ENCODE measurements at places on chromosomes 7 and 10. TPM values are rescaled to one million over a fixed set of nuclear protein-coding genes. Genes with fewer than 3 reads are reported as not detected.

DNA sequence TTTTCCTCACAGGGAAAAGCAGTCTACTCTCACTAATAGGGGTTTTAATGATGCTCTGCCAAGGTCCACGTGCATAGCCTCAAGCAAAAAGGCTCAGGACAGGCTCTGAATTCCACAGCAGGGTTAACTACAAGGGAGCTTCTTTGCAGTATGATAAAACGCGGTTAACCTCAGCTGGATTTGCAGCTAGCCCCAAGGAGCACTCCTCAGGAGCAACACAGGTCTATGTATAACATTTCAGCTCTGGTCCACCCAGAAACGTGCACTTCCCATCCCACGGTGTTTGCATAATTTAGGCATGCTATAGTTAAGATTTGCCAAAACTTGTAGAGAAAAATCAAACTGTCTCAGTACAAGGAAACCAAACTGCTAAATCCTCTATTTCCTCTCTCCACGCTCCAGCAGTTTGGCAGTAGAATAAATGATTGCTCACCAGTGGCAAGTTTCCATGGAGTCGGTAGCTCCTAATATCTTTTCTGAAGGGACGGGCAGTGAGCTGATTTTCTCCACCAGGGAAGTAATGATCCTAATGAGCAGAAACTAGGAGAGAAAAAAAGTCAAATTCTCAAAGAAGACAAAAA, 13.1 kb upstream of the ASB4 start:
- DNase-seq = no peak

- no peak for DNase-seq
These were observed 6.7 kb downstream of the TES start for GRCh38 chr7:116216956-116217571.

GRCh38 chr7:4177001-4177400, 505.1 kb upstream of the FOXK1 start:
- DNase-seq = peak; percentile 46

The ASCC1 gene
- 18.4 TPM for total RNA-seq

DNA sequence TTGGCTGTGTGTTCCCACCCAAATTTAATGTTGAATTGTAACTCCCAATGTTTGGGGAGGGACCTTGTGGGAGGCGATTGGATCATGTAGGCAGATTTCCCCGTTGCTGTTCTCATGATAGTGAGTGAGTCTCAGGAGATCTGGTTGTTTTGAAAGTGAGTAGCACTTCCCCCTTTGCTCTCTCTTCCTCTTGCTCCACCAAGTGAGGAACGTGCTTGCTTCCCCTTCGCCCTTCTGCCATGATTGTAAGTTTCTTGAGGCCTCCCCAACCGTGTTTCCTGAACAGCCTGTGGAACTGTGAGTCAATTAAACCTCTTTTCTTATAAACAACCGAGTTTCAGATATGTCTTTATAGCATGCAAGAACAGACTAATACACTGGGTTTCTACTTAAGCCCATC, 176.3 kb downstream of the CDK14 start:
- no peak for DNase-seq

GRCh38 chr10:122182308-122182707, 88.8 kb upstream of the BTBD16 start:
- no peak for DNase-seq

GRCh38 chr10:125190946-125191345, 30.6 kb upstream of the CTBP2 start:
- peak; percentile 60 for DNase-seq

GRCh38 chr7:18894155-18894554, 223.3 kb downstream of the TWIST1 start:
- no peak for DNase-seq

The TFEC gene
- total RNA-seq = 0.34 TPM

DNA sequence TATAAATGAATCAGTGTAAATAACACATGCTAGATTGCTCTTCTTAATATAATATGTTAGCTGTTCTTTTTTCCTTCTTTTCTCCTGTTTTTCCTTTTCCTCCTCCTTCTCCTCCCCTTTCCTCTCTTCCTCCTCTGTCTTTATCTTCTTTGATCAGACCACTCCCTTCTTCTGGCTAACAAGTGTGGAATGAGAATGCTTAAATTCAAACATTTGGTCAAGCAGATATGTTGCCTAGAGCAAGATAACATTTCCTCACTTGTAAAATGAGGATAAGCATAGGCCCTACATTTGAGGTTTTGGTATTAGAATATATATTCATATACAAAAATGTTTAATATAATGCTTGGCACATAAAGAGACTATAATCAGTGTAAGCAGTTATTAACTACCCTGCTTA, 299.1 kb downstream of the PCDH15 start:
- DNase-seq = no peak

DNA sequence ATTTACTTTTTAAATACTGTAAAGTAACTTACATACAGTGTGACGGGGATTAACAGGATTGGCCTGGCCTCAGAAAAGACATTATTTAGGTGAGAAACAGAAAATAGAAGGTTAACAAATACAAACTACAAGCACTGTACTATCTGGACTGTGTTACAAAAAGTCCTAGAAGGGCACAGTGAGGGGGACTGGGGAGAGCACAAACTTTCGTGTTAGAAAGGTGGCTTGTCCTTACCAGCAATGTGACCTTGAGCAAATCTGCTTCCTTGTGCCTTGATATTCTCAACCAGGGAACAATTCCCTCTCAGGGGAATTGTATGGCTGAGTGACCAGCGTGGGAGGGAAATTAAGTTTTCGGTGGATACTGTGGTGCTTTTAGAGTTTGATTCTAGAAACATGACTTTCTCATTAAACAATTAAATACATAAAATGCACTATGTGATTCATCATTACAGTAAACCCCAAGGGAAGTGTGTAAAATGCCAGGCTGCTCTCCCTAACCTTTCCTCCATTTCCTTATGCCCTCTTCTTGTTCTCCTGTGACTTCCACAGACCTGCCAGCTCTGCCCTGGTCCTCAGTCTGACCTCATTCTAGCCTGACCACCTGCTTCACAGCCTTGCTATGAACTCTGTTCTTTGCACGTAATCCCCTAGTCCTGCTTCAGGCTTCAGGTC, 57.7 kb downstream of the OSBPL3 start:
- DNase-seq = no peak

The INA gene
- 1.2 TPM for total RNA-seq

DNA sequence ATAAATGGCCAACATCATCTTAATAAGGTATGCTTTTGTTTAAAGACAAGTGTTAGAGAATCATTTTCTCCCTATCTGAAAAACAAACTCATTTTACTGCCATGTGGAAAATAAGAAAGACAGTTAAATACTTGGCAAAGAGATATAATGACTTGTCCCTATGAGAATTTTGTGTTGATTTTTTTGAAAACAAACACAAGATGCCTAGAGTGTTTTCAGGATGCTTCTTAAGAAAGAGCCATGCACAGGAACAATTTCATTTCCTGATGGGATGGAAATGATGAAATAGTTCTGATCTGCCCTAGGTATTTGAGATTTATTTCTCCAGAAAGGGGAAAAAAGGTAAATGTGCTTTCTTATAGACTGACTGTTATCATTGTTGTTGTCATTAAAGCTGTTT, 237.5 kb upstream of the GNAI1 start:
- DNase-seq = no peak

The NOS3 gene
- 4.0 TPM for total RNA-seq

DNA sequence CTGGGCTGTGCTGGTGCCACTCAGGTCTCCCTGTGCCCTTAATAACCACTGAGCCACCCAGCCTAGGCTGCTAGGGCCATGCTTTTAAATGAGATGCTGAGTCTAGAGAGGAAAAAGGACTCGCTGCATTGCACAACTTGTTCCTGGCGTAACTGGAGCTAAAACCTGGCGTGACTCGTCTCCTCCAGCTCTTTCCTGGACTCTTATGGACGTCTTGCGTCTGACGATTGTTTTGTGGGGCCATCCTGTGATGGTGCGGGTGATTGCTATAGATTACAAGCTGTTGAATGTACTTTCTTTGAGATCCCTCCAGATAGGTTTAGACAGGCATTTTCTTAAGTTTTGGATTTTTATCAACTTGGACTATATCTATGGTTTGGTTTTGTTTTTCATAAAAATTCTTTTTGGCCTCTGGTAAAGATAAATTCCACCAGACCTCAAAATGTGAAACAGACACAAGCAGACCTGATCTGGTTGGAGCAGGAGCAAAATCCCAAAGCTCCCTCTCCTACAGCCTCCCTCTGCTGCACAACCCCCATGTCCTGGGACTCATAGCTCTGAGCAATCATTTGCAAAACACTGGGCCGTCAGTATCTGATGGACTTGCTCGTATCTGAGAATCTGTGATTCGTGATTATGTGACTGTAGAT, 230.3 kb downstream of the ARHGAP12 start:
- DNase-seq = peak; percentile 95

DNA sequence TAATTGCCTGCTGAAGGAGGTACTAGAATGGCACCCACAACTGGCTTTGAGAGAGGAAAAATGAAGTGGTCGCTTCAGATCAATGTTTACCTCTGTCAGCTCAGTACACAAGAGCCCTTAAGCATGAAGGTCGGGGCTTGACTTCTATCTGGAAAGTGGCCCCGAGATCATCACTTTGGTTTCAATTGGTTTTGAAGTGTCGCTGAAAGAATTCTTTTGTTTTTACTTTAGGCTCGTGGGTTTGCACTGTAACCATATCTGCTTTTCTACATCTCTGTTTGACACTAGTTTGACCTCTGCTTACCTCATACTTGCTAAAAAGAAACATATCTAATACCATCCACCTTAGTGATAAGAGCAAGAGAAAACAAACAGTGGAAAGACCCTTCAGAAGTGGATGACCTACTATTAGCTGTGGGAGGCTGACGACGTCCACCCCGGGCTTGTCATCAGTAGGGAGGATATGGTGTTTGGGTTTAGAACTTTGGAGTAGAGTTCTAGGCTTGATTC, 361.8 kb downstream of the GATA3 start:
- no peak for DNase-seq

DNA sequence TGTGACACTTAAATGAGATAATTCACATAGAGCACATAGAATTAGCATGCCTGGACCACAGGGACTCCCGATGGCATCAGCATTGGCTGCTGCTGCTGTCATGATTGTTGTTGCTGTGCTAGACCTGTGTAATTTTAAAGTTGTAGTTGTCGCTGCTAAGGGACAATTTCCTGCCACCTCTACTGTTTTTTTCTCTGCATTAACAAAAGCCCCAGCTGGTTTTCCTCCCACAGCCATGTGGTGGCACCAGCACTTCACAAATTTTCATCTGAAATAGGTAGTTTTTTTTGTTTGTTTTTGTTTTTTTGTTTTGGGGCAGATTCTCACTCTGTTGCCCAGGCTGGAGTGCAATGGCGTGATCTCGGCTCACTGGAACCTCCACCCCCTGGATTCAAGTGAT, 25.4 kb upstream of the PRXL2A start:
- no peak for DNase-seq

DNA sequence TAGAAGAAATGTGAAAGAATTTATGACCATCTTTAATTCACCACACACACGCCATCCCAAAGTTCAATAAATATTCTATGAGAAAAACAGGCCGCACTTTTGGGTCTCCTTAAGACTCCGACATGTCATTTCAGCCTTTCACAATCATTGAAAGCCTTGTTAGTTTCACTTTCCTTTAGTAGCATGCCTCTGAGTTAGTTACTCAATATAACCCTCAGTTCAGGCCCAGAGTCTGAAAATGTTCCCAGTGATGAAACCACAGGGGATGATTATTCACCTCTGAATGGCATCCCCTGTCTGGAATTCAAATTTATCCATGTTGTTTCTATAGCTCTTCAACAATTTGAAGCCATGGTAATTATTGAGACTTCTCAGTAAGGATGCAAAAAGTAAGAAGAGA, 278.1 kb upstream of the NRP1 start:
- DNase-seq = peak; percentile 24

- DNase-seq = no peak
These were observed 147.2 kb upstream of the PITRM1 start for GRCh38 chr10:3319811-3320226.

The ASZ1 gene
- not detected for total RNA-seq

- no peak for DNase-seq
These were observed 36.7 kb upstream of the BTBD16 start for GRCh38 chr10:122234416-122234815.

DNA sequence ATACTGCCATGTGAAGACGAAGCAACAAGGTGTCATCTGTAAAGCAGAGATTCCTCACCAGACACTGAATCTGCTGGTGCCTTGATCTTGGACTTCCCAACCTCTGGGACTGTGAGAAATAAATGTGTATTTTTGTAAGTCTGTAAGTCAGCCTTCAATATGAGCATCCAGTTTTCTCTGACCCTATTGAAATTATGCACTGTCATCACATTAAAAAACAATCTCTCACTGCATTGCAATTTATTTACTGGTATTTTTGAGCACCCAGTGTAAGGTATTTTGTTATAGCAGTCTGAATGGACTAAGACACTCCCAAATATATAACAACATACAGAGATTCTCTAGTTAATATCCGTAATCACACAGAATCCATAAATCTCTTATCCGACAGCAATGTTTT, 77.5 kb upstream of the CDK6 start:
- DNase-seq = no peak

DNA sequence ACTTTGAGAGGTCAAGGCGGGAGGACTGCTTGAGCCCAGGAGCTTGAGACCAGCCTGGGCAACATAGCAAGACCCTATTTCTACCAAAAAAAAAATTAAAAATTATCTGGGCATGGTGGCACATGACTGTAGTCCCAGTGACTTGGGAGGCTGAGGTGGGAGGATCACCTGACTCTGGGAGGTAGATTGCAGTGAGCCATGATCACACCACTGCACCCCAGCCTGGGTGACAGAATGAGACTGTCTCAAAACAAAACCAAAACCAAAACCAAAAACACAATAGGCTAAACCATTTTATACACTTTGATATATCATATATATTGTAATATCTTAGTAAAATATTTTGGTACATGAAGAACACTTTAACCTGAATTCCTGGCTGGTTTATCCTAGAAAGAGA, 101.6 kb downstream of the RAPGEF5 start:
- DNase-seq = no peak

GRCh38 chr7:131359136-131359776, 31.6 kb downstream of the MKLN1 start:
- no peak for DNase-seq

DNA sequence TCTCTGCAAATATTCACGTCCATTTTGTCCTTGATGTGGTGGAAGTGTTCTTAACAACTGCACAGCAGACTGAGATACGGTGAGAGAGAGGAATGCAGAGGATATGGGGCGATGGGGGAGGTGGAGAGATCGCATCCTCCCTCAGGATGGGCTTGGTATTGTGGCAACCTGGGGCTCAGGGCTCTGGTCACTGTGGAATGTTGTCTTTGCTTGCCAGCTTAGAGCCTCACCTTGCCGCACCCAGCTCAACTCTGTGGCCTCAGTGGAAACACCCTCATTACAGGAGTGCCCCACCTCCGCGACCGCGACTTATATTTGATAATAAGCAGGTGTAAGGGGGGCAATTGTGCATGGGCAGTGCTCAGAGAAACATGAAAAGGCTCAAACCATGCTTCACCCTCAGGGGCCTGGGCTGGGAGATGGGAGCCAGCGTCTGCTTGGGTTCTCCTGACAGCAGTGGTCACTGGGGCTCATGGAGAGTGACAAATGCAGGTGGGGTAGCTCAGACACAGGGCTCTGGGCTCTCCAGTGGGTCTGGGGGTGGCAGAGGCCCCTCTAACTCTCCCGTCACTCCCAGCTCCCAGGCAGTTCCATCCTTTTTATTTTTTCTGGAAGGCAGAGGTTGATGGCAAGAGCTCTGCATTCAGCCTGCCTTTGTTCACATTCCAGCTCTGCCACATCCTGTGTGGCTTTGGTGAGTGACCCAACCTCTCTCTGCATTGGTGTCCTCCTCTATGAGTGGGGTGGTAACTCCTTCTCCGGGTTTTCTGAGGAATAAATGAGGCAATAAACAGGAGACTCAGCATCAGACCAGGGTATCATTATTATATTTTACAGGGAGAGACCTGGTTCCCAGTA, 43.1 kb upstream of the EMX2 start:
- DNase-seq = no peak
